ENCODE measurements at places on chromosomes 7 and 10.

DNA sequence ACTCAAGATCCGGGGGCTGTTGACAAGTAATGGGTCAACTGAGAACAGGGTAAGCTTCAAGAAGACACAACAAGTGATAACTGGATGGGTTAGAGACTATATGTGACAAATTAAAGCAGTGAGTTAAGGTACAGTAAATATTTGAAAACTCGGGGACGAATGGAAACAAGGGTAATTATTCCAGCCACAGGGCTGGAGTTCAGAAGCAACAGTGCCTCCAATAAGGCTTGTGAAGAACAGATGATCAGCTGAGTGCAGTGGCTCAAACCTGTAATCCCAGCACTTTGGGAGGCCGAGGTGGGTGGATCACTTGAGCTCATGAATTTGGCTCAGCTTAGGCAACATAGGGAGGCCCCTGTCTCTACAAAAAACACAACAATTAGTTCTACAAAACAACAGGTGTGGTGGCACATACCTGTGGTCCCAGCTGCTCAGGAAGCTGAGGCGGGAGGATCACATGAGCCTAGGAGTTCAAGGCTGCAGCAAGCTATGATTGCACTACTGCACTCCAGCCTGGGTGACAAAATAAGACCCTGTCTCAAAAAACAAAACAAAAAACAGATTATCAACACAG lies 20.5 kb upstream of the DLD start:
- DNase-seq = no peak

- DNase-seq = no peak
Measured at GRCh38 chr7:148721390-148721789, 22.7 kb downstream of the CUL1 start.

DNA sequence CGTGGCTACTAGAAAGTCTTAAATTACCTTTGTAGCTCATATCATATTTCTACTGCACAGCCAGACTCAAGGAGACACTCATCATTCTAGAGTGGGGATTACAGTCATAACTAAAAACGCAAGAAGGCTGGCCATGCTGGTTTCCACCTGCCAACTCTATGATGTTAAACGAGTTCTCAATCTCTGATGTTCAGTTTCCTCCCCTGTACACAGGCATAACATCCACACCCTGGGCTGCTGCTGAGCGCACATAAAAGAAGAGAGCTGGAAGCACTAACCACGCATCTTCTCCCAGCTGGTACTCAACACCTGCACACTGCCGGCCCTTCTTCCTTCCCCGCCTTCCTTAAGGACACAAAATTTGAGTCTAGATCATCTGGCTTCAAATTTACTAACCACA lies 60.5 kb downstream of the SORBS1 start:
- DNase-seq = no peak

DNA sequence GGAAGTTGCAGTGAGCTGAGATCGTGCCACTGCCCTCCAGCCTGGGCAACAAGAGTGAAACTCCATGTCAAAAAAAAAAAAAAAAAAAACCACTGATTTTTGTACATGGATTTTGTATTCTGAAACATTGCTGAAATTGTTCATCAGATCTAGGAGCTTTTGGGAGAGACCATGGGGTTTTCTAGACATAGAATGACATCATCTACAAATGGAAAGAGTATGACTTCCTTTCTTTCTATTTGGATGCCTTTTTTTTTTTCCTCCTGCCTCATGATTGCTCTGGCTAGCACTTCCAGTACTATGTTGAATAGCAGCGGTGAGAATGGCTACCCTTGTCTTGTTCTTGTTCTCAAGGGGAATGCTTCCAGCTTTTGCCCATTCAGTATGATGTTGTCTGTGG lies 89.1 kb downstream of the ANLN start:
- no peak for DNase-seq

All from glomerular endothelial cell (primary cell).